ENCODE measurements at places on chromosomes 6 and 20.
A peak's percentile ranks its signal among the peaks of the same experiment; 100 is the strongest.

GRCh38 chr20:60901831-60902230 lies 350.2 kb upstream of the CDH4 start:
- no peak for DNase-seq

GRCh38 chr6:105489216-105489530 lies 86.3 kb upstream of the PREP start:
- DNase-seq, result no peak

DNA sequence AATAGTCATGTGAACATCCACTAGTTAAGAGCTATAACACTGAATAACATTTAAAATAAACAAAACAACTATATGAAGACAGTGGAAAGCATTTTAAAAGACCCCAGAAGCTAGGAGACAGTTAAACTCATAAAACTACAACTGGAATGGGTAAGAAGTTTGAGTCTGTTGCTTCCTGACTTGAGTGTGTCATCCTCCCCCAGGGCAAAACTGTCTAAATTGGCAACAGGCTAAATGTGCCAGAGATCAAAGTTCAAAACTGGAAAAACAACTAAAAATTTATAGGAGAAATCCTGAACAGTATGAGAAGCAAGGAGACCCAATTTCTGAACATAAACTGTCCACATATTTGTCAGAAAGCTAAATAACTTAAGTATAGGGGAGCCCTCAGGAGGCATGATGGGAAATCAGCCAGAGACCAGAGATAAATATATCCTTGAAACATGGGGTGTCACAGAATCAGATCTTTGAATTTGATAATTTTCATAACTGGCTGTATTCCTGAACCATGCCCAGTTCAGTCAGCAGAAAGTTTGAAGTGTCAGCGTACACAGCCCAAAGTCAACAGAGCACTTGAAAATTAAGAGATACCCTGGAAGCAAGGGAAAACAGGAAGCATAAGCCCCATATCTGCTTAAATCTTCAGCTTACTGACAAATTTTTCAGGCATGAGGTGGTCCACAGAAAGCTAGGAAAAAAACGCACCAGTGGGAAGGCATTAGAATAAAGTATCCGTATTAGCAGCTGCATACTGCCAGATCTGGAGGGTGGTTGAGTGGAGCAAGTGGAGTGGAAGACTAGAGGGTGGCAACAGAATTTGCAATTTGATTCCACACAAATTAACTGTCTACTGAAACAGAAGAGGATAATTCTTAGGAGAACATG lies 516.1 kb upstream of the MAN1A1 start:
- no peak for DNase-seq

GRCh38 chr20:57837208-57838035 lies 127.6 kb upstream of the PMEPA1 start:
- DNase-seq, result no peak

- no peak for DNase-seq
Measured at GRCh38 chr6:83589076-83589475, 76.7 kb downstream of the PRSS35 start.

DNA sequence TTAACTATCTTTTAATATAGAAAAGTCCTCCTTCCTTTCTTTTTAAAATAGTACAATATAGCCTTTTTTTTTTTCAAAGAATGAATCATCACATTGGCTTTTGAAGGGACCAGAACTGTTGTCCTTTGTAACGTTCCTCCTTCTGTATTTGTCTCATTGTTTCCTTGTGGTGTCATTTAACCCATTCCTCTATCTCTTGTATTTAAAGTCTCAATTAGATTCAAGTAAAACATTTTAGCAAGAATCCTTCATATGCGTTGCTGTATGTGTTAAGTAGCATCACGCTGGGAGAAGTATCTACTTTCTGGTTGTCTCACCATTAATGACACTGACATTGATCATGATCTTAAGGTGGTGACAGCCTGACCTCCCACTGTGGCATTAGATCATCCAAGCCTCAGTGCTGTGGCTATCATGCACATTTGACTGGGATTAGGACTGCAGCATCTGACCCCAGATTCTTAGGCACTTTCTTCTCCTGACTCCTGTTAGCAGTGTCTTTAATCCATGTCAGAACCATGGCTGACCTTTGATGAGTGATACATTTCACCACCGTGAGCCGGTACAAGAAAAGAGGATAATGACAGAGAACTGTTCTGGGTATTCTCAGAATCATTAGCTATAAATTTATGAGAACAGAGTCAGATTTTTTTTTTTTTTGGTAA lies 67.5 kb upstream of the TFB1M start:
- DNase-seq, result no peak

DNA sequence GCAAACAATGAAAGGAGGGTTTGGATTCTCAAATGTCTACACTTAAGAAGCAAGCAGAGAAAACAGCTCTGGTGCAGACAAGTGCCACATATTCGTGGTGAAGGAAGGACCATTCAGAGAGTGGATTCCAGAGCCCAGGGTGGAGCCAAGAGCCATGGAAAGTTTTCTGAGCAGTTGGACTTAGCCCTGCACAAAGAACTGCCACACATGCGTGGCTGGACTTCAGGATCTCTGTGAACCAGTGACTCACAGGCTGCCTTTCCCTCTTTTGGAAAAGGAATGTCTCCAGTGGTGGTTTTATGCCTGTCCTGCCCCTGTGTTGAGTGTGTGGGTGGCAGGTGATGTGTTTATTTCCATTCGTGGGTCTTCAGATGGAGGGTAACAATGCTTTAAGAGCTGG lies 489.5 kb downstream of the CDH26 start:
- no peak for DNase-seq

- DNase-seq, result no peak
Measured at GRCh38 chr6:85134172-85134571, 315.7 kb upstream of the NT5E start.

DNA sequence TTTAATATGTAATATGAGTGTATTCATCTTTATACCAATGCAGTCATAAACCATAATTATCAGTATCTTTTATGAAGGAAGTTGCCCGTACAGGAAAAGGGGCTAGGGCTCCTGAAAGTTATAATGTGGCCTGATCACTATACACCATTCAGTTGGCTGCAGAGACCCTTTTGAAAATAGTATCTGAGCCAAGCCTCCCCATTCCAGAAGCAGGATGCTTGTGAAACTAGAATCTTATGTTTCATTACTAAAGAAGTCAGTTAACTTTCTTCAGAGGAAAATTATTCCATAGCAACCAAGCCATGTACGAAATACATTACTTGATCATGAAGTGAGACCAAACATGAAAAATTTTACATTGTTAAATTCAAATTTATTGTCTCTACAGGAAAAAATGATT lies 251.5 kb upstream of the TCF21 start:
- no peak for DNase-seq

GRCh38 chr6:95321126-95321525 lies 256.2 kb upstream of the MANEA start:
- peak; percentile 99 for DNase-seq

DNA sequence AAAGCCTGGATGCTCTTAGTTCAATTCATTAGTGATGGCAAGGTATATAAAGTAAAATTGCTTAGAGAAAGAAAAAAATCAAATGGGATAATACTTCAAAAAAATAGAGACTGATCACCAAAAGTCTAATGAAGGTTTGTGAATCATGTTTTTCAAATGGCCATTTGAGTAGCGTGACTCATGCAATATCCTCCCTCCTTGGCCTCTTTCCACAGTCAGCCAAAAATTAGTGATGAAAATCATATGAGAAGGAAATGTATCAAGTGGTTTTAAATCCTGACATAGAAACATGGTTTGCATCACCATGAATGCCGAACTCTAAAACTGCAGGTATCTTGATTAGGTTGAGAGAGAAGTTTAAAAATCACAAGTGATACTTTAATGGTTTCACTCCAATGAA lies 1.2 kb upstream of the COL19A1 start:
- DNase-seq, result peak; percentile 82

- DNase-seq, result no peak
Measured at GRCh38 chr6:84685983-84686584, 78.3 kb downstream of the TBX18 start.

DNA sequence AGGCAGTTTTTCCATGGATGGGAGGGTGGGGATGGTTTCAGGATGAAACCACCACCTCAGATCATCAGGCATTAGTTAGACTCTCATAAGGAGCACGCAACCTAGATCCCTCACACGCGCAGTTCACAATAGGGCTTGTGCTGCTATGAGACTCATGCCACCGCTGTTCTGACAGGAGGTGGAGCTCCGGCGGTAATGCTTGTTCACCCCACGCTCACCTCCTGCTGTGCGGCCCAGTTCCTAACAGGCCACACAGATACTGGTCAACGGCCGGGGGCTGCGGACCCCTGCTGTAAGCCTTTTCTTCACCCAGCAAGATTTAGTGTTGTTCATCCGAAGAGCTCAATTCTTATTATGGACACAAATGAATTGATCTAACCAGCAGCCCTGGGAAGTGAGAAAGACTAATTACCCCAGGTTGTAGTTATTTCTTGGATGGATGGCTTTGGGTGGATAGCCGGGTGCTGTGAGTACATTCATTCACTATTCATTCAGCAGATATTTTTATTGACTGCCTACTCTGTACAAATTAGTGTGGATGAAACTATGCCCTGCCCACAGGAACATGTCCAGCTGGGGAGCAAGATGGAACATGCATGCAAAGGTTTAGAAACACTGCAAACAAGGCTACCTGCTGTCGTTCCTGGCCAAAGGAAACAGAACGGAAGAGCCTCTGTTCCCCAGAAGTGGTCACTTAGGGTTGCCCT lies 57.2 kb downstream of the RIOK1 start:
- DNase-seq, result no peak

GRCh38 chr6:147497472-147497871 lies 11.0 kb upstream of the SAMD5 start:
- no peak for DNase-seq

DNA sequence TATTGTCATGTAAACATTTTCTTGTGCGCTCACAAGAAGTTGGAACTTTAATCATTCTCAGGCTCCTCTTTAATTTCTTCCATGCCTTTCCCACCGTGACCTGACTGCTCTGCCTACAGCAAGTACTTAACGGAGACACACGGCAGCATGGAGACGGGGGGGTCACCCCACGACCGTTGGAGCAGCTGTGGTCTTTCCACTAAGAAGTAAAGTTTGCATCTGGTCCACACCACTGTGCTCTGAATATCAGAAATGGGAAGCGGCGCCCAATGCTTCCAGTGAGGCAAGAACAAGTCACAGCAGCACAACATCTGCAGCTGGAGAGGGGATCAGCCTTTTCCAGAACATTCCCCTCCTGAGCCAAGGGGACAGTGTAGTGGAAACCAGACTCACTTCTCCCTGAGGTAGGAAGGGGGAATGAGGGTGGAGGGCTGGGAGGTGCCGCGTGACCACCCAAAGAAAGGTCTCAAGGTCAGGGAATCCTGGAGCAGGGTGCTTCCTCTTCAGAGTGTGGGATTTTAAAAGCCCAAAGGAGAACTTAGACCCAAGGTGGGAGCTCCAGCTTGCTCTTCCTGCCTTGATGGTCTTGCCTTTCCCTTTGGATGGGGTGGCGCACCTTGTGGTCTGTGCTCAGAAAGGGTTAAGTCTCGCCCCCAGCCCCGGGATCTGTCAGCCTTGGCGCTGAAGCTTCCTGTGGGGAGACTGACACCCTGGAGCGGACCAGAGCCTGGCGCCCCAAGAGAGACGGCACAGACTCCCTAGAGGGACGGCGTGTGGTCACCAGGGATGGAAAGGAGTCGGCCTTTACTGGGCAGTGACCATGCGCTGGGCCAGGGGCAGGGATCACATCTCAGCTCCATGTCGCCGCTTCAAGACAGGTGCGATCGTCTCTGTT lies 25.6 kb upstream of the SMOC2 start:
- no peak for DNase-seq

DNA sequence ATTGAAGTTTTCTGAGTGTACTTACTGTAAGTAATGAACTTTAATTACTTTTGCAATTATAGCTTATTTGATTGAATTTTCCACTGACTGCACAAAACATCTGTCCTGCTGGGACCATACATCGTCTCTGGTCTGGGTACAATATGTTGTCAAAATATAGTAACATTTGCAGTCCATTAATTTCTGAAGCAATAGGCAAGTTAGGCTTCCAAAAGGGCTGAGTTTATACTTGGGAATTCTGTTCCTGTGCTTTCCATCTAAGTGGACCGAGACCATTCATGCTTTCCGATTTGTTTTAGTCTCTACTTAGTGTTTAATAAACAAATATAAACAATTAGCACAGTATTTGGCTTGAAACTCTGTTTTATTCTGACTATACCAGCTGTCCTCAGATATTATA lies 139.3 kb downstream of the RFPL4B start:
- no peak for DNase-seq

DNA sequence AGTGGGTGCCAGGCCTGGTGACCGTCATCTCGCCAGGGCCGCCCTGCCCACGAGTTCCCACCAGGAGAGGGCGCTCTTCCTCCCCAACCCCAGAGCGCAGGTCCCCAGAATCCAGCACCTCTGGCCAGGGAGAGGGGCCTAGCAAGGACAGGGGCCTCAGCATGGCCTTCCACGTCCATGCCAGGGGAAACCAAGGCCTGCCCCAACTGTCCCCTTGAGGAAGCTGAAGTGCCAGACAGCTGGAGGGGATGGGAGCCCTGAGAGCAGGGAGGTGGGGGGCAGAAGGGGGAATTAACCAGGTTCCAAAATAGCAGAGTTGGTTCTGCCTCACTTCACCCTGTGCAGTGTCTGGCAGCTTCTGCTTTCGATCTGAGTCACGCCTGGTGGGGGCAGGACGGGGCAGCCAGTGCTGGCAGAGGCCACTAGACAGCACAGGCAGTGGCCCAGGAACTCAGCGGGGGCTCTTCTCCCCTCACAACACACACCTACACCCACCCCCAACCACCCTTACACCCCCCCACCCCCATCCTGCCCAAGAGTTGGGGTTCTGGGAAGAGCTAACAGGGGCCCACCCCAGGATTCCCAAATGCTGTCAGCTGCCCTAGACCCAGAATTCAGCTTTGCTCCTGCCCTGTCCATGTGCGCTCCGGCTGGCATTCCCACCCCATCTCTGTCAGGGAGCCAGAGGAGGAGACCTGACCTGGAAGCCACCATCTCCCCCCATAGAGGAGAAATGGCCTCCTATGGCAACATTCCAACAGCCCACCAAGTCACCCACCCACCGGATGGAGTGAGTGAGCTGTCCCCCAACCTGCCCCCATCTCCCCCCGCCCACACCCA lies 29.2 kb downstream of the TFEB start:
- peak; percentile 81 for DNase-seq

DNA sequence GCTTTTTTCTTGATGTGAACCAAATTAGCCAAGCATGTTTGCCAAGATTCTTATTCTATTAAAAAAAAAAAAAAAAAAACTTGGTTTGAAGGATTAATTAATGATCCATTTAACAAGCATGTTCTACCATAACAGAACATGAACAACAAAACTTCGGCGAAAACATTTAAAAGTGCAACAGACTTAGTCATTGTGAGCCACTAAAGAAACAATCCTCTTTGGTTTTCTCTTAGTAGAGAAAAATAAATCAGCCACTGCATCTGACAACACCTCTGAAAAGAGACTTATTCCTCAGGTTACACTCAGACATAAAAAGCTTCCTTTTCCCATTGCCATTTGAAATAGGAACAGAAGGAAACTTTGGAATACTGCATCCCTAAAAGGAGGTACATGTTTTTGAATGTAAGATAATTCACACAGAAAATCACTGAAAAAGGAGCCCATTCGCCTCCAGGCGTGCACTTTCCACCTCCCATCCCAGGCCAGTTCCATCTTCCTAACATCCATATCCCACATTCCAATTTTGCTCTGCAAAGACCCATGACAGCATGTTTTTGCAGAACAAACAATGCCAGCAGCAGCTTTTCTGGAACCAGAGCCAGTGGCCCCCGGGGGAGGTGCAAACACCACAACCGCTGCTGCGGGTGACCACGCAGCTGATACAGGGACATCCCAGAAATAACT lies 79.5 kb downstream of the ZMYND8 start:
- no peak for DNase-seq

- DNase-seq, result no peak
Measured at GRCh38 chr6:3334555-3334954, 75.8 kb downstream of the PSMG4 start.
